ENCODE measurements at places on chromosomes 13 and 19.

GRCh38 chr13:59099182-59099974, 1064.3 kb downstream of the DIAPH3 start:
- DNase-seq, result no peak

- DNase-seq, result no peak
Measured at GRCh38 chr13:92143766-92144165, 745.3 kb downstream of the GPC5 start.

- no peak for DNase-seq
Measured at GRCh38 chr13:99075268-99076191, 97.7 kb upstream of the DOCK9 start.

DNA sequence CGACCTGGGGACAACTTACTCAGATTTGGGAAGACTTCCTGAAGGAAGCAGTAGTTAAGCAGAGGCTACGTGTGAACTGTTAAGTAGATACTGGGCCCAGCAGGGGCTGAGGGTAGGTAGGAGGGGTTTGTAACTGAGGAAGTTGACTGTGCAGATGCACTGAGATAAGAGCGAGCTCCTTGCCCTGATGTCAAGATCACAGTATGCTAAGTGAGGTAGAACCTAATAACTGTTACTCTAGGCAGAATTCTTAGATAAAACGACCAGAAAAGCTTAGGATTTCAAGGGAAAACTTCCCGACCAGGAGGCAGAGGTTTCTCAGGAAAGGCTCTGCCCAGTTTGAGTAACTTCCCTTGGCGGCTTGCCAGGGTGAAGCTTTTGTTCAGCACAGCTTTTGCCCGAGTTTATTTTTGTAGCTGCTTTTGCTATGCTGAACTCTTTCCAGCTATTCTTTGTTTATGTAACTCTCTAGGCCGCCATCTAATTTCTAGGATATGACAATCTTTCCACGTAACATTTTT, 632.1 kb downstream of the DIAPH3 start:
- no peak for DNase-seq

DNA sequence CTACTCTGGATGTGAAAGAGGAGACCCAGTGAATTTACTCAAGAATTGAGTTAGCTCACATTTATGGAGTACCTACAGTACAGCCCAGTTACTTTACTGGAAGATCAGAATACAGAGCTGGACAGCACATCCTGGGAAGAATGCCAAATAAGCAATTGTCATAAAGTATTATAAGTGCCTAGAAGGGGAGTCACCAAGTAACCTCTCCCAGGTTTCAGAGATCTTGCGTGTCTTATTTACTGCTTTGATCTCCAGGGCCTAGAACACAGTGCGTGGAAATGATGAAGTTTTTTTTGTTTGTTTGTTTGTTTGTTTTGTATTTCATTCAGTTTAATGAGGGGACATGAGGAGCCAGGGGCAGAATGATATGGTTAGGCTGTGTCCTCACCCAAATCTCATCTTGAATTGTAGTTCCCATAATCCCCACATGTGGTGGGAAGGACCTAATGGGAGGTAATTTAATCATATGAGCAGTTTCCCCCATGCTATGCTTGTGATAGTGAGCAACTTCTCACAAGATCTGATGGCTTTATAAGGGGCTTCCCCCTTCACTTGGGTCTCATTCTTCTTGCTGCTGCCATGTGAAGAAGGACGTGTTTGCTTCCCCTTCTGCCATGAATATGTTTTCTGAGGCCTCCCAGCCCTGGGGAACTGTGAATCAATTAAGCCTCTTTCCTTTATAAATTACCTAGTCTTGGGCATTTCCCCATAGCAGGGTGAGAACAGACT, 5.2 kb downstream of the GARRE1 start:
- no peak for DNase-seq

GRCh38 chr13:33994198-33994597, 176.2 kb downstream of the RFC3 start:
- no peak for DNase-seq

DNA sequence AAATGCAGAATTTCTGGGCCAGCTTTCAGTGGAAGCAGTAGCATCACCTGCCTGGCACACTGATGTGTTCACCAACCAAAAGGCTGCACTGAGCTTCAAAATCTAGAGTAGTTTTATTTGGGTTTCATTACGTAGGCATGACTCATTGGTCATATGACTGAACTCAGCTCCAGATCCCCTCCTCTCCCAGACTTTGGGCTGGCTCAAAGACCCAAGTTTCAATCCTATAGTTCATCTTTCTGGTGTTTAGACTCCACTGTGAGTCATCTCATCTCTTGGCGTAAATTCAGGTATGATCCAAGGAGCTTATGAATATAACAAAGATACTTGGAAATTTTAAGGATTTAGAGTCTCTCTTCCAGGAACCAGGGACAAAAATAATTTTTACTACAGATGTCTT, 17.7 kb downstream of the ZMYM5 start:
- no peak for DNase-seq

Data from stimulated activated CD8-positive, alpha-beta memory T cell treated with anti-CD3 and anti-CD28 coated beads, Interleukin-2, amount 100 ng/mL, for 1 hour (primary cell).